ENCODE measurements at places on chromosomes 11 and 22.

DNA sequence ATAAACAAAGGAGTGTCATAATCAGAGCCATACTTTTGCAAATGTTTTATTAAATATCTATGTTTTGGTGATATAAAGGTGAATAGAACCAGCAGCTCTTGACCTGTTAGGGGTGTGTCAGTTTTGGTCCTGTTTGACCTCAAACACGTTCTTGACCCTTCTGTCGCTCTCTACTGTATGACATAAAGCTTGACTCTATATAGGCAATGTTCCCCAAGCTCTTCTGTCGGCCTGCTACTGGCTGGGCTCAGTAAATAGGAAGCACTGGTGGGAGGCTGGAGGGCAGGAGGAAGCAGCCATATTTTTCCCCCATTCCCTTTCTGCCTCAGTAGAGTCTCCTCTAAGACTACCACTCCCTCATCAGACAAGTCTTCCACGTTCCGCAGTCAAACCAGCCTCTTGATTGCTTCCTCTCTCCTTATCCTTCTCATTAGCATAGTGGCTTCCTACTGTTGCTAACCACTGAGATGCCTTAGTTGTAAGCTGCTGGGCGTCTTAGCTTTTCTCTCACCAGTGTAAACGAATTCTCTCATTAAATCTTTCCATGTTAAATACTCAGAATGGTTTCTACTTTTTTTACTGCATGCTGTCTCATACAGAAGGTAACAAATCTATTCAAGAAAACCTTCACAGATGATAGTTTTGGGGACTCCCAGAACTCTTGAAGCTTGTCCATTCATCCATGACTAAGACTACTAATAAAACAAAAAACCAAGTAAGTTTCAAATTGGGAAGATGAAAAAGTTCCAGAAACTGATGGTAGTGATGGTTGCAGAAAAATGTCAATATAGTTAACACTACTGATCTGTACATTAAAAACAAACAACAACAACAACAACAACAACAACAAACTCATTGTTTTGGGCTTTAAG, 3.3 kb downstream of the NPAT start:
- no peak for DNase-seq

DNA sequence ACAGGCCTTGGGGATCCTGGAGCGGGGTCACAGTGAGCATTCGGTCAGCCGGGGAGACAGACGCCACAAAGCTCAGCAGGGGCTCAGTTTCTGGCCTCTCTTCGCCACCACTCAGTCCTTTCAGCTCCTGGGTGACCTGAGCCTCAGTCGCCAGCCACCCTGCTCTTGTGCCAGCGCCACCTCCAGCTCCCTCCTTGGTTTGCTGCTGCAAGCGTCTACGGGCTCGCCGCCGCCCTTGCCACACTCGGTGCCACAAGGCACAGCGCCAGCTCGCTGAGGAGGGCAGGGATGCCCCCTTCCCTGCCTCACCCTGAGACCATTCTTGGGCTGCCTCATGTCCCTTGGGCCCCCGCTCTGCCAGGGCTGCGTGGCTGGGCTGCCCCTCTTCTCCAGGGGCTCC, 1.5 kb upstream of the EEF1G start:
- DNase-seq, result no peak

GRCh38 chr22:24514241-24515026, 19.3 kb downstream of the UPB1 start:
- DNase-seq, result no peak

GRCh38 chr11:127002669-127003259, 2.2 kb upstream of the KIRREL3 start:
- DNase-seq, result no peak

DNA sequence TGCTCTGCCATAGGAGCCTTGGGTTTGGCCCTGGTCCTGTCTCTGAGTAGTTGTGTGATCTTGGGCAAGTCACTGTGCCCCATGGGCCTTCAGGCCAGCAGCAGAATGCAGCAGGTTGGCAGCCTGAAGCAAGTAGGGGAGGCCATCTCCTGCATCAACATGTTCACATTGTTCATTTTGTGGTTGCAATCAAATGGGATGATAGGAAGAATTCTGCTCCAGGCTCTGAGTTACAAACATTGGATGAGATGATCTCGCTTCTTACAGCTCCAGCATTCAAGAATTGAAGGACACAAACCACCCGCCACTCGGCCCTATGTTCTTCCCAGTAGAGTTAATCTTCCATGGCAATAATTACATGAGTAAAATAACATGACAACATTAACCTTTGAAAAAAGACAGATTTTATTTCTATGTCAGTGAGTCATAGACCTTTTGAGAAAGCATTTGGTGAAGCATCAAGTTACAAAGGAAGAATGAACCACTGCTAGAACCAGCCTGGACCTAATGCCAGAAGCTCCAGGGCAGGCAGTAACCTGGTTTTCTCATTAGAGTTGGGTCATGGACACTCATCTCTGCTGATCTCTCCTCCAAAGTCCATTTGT, 308.3 kb upstream of the NCAM1 start:
- DNase-seq, result no peak

DNA sequence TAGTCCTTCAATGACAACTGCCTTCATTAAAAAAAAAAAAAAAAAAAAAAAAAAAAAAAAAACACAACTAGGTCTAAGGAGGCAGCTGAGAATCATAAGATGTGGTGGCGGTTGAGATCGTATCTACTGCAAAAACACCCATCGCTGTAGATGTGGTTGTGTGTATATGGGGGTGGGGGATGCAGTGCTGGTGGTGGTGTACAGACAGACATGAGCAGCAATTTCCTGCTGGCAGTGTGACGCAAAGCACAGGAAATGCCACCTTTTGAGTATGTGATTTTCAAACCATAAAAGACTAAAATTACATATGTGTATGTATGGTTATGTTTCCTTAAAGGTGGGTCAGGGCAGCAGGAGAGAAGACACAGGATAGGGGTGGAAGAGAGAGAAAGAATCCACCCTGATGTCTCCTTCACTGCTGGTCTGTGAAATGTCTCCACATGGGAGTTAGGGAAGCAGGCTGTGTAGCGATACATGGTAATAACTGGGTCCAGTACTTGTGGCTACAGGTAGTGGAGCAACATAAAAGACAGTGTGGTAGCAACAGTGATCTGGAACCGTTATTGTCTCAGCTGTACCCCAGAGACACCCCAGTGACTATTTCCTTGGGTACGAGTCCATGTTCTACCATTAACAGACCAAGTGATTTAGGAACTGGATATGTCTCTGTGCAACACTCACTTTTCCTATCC, 57.9 kb downstream of the SYTL2 start:
- no peak for DNase-seq

- DNase-seq, result no peak
These were observed 10.6 kb downstream of the LRRC51 start for GRCh38 chr11:72091292-72091691.

All from urinary bladder (tissue), 4 donors.